ENCODE measurements at places on chromosomes 13 and 19.

DNA sequence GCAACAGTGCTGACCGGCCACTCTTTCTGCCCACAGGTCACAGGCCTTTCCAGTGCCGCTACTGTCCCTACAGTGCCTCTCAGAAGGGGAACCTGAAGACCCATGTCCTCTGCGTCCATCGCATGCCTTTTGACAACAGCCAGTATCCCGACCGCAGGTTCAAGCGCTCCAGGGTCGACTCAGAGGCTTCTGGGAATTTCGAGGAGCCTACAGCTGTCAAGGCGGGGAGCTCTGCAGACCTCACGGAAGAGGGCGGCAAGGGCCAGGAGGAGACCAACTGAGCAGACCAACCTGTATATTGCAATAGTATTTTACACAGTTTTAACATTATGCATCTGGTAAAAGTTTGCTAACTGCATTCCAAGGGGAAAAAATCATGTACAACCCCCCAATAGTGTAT, 338.5 kb downstream of the ZNF536 start:
- DNase-seq: no peak

- DNase-seq: no peak
These were observed 109.6 kb downstream of the TEX26 start for GRCh38 chr13:31042049-31042448.

GRCh38 chr13:100361504-100361903, 227.1 kb downstream of the GGACT start:
- DNase-seq: no peak

DNA sequence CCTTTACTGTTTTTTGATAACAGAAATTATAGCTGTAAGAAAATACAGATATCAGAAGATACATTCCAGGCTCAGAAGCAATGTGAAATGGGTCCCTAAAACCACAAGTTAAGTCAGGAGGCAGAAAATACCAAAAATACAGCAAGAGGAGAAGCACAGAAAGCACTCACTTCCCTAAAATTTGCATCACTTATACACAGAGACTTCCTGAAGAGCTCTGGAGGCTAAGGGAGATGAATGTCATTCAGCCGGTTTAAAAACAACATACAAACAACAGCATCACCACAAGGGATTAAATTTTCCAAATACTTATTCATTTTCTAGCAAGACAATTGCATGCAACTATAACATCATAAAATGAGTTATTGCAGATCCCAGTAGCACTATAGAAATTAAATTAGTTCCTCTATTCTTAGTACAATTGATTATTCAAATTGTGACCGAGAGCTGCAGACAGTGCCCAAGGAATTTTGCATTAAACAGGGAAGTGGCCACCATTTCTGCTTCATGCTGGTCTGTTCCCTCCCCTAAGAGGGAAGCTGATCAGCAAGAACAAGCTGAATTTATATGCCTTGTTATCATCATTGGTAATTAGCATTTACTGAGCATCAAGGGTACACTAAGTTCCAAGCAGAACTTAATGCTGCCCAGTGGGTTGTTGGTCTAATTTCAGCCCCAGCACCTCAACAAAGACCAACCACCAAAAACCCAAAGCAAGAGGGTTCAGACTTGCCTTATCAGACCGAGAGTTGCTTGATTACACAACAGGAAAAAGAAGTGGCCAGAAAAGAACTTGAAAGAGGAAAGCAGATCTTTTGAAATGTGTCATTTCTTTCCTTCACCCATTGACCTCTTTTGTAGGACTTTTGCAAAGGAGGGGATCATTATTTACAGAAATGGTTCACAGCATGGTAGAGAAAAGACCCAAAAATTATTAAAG, 140.7 kb downstream of the KCTD12 start:
- DNase-seq: no peak

DNA sequence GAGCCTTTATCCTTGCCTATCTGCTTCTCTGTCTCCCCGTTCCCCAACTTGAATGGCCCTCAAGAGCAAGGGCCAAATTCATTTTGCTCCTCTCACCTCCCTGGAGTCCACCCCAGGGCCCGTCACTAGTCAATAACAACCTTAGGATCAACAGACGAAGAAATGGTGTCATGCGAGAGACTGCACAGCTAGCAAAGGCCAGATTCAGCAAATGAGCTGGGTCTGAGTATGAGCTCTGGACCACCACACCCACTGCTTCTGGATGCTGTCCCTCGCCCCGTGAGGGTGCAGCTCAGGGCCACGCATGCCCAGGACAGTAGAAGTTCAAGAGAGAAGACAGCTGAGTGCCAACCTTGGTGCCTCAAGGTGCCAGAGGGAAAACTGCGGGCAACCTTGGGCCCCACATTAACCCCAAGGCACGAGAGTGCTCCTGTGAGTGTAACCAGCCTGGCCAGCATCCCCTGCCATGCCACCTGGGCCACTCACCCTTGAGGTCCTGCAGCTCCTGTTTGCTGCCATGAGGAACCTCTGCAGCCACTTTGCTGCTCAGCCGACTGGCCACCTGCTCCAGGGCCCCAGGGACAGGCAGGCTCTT, 11.8 kb upstream of the AKAP8L start:
- no peak for DNase-seq

DNA sequence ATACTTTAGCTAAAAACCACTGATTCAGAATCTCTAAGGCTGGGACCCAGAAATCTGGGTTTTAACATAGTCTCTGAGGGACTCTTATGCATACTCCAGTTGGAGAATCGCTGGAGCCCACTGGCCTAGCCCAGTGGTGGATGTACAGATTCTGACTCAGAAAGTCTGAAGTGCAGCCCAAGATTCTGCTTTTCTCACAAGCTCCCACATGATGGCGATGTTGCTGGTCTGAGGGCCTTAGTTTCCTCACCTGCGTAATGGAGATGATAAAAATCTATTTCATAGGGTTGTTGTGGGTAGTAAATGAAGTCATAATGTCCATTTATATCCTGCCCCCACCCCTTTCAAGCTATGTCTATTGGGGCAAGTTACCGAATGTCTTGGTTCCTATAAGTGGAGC, 7.7 kb upstream of the CDADC1 start:
- no peak for DNase-seq

DNA sequence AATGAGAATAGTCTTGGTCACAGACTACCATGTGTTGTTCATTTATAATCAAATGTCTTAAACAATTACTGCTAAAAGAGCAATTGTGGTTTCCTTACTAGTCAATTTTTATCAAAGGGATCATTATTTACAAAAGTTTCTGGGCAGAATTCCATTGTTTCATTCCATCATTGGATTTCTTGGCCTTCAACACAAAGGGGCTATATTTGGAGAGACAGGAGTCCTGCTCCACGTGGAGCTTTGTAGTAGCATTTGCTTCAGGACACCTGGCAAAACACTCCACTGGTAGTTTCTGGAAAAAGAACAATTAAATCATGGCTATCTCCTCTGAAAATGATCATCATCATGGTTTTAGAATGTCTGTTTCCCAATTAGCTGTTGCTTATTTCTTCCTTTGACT, 22.3 kb upstream of the STARD13 start:
- no peak for DNase-seq

DNA sequence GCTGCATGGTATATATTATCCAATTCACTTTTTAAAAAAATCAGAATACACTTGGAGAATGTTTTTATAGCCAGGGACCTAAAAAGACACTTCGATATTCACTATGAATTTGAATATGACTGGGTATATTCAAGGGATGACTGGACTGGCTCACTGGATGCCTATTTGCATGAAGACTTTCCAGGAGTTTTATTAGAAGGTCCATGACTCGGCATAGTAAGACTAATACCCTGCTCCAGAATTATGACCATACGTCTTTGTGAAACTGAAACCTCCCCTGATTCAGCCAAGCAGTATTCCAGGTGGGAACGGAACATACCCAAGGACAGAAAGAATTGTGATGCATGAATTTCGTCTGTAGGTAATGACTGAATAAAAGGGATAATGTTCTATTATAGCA, 3.9 kb upstream of the FAM216B start:
- no peak for DNase-seq

GRCh38 chr13:63636316-63636993, 2220.8 kb upstream of the PCDH20 start:
- DNase-seq: peak; percentile 86

DNA sequence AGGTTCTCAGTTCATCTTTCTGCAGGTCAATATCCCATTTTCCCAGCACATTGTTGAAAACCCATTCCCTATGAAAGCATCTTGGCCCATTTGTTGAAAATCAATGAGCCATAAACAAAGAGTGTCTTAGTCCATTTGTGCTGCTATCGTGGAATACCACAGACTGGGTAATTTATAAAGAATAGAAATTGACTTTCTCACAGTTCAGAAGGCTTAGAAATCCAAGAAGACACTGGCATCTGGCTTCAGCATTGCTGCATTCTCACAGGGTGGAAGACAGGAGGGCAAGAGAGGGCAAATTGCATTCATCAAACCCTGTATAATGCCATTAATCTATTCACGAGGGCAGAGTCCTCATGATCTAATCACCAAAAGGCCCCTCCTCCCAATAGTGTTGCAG, 34.1 kb downstream of the ZNF823 start:
- DNase-seq: no peak

DNA sequence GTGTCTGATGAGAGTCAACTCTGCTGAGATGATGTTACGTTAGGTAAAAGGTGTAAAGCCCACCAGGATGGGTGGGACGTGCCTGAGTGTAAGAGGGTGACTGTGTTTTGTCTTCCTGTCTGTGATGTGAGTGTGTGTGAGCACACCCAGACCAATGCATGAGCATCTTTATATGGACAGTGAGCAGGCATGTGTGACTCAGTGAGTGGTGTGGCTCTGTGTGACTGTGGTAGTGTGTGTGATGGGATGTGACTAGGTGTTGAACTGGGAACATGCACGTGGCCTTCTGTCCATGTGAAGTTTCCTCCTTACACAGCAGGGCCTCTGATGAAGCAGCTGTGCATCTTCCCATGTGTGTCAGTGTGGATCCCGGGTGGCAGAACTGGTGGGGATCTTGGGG, 17.8 kb upstream of the LGALS16 start:
- no peak for DNase-seq

DNA sequence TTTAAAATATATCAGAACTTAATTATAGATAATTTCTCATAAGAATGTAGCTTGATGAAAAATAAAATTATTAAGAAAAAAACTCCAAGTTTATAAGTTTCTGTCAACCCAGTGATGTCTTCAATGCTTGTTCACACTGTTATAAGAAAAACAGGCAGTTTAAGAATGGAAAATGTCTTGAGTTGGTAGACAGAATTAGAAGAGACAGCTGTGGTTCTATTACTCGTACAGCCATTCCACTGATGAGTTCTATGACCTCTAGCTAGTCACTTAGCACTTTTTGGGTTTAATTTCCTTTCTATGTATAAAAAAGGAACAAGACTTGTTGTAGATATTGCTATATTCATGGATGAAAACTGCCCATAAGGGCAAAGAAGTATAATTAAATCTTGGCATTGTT, 1013.1 kb upstream of the ATXN8OS start:
- DNase-seq: no peak

DNA sequence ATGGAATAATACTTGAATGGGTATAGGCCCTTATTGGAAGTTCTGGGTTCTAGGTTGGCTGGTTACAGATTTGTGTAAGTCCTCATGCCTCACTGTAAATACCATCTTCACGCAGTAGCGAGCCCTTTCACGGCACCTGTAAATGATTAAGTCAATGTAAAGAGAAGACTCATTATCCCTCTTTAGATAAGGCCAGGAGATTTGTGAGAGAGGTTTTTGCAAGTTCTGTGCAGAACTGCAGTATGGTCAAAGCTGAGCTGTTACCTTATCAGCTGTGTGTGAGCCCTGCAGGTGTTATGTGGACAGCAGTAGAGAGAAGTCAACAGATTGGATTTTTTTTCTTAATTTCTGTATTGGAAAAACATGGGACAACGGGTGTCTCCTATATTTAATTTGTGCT, 141.6 kb downstream of the SHISA2 start:
- no peak for DNase-seq

- no peak for DNase-seq
These were observed 1.3 kb downstream of the TNNT1 start for GRCh38 chr19:55147545-55148251.

DNA sequence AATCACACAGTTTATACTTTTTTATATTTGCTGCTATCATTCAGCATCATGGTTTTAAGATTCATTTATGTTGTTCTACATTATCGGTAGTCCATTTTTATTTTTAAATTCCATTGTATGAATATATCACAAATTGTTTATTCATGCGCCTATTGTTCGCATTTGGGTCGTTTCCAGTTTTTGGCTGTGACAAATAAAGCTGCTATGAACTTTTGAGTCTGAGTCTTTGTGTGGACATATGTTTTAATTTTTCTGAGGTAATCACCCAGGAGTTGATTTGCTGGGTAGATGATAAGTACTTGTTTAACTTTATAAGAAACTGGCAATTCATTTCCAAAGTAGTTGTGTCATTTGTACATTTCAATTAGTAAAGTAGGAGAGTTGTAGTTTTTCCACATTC, 74.2 kb upstream of the CSNK1A1L start:
- DNase-seq: no peak

DNA sequence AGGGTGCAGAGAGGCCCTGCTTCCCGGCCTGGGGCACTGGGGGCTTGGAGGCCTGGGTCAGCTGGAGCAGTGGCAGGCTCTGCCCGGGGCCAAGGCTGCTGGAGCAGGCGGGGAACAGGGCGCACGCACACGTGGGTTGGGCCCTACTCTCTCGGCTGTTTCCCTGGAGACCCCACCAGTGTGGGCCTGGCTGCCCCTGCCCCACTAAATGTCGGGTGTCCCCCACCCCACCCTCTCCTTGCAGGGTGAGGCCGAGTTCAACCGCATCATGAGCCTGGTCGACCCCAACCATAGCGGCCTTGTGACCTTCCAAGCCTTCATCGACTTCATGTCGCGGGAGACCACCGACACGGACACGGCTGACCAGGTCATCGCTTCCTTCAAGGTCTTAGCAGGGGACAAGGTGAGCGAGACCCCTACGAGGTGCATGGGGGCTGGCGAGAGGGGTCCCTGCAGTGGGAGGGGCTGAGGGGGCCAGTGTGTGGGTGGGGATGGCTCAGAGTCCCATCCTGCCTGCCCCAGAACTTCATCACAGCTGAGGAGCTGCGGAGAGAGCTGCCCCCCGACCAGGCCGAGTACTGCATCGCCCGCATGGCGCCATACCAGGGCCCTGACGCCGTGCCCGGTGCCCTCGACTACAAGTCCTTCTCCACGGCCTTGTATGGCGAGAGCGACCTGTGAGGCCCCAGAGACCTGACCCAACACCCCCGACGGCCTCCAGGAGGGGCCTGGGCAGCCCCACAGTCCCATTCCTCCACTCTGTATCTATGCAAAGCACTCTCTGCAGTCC, 15.3 kb downstream of the CAPN12 start:
- DNase-seq: no peak

- DNase-seq: no peak
These were observed 391.2 kb downstream of the KLF12 start for GRCh38 chr13:73742982-73743381.
